Cerebellum (tissue), 4 donors: ENCODE measurements at places on chromosomes 4 and X. TPM values are rescaled to one million over a fixed set of nuclear protein-coding genes. Genes with fewer than 3 reads are reported as not detected.

DNA sequence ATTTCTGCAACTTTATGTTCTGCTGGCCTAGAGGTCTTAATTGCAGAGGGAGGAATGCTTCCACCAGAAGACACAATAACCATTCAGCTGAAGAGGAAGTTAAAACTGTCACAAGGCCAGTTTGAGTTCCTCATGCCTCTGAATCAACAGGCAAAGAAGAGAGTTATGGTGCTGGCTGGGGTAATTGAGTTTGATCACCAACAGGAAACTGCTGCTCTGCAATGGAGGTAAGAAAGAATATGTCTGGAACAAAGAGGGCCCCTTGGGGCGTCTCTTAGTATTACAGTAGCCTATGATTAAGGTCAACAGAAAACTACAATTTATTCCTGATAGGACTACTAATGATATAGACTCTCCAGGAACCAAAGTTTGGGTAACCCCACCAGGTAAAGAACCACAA lies 744.0 kb downstream of the FSTL5 start:
- DNase-seq, result no peak

DNA sequence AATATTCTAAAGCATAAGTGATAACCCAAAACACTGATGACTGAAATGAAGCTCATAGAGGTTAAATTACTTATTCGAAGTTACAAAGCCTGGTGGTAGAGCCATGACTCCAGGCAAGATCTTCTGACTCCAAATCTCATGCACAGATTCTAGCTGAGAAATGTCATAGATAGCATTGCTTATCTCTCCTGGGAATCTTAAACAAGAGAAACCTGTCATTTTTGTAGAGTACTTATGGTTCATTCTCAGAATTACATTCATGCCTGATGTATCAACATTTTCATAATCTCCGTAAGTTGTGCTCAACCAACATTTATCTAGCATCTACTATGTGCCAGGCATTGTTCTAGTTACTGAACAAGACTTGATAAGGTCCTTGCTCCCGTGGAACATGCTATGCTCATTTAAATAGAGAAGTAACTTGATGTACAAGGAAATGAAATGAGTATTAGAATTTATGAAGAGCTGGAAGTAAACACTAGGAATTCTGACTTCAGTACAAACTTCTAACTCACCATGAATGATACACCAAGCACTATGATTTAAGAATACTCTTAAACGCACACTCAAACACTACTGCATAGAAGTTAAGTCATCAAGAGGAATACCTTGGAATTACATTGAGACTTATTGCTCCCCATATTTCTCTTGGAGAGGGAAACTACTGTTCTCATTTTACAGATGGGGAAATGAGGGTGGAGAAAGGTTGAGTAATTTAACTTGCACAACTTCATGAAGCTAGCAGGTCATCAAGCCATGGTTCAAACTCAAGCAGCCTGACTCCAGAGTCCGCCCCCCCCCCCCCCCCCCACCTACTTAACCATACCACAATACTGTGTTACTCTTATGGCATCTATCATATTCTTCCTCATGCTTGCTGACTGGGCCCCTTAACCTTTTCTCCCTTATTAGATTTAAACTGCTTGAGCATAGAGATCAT lies 45.4 kb downstream of the MBNL3 start:
- DNase-seq, result no peak

GRCh38 chr4:84477738-84478137 lies 21.4 kb downstream of the NKX6-1 start:
- no peak for DNase-seq

DNA sequence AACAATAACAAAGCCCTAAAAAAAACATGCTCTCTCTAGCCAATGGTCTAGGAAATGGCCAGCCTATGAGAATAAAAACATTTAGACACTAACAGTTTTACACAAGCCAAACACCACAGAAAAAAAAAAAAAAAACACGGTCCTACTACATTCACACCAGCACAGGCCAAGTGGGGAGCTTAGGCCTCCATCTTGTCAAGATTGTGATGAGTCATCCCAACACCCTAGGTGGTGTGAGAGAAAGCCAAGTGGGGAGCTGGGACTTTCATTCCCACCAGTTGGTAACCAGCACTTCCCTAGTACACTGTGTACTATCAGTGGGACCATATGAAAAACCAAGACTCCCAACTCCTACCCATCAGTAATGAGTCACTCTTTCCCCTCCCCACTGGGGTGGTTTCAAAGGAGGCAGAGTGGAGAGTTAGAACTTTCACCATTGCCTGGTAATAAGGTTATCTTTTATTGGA lies 95.6 kb downstream of the ADAMTS3 start:
- no peak for DNase-seq

DNA sequence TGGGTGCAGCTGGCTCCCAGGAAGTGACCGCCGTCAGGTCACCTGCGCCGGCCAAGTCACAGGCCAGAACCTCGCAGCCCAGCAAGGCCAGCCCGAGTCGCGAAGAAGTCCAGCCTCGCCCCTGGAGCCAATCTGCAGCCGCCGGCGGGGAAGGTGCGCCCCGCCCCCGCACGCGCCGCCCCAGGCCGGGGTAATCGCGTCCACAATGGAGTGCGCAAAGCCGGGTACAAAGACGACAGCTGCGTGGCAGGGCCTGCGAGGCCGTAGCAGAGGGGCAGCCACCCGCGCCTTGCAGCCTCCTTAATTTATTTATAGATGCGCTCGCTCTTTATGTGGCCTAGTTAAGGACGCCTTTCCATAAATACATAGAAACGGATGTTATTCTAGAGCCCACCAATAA lies 139.4 kb upstream of the CPEB2 start:
- DNase-seq, result peak; percentile 8

- DNase-seq, result no peak
Observed at GRCh38 chr4:7427831-7428260, 6.9 kb downstream of the PSAPL1 start.

GRCh38 chr4:16783119-16783518 lies 115.3 kb downstream of the LDB2 start:
- DNase-seq, result no peak

The SRD5A3 gene
- 4.4 TPM for total RNA-seq

- DNase-seq, result no peak
Observed at GRCh38 chr4:132502096-132502552, 647.0 kb upstream of the PCDH10 start.

- peak; percentile 36 for DNase-seq
Observed at GRCh38 chr4:24470666-24471485, 113.5 kb downstream of the DHX15 start.

The GPR119 gene
- total RNA-seq, result not detected

The TSPYL2 gene
- 11.7 TPM for total RNA-seq

The AFF2 gene
- 139 TPM for total RNA-seq

The CSAG3 gene
- total RNA-seq, result not detected

- no peak for DNase-seq
Observed at GRCh38 chrX:107654566-107654871, 26.2 kb downstream of the PRPS1 start.

DNA sequence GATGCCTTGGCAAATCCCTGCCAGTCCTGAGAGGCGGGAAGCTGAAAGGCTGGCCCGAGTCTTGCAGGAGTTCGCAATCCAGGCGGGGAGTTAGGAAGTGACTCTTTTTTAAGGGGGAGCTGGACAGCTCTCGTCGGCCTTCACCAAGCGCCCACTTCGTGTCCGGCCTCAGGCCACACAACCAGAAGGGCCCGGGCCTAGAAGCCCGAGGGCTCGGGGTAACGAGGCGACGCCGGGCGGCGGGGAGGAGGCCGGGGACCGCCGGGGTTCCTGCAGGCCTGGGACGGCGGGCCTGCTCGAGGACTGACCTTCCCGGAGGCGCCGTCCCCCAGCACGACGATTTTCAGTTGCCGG lies 395 bp downstream of the RAB28 start:
- peak; percentile 23 for DNase-seq

DNA sequence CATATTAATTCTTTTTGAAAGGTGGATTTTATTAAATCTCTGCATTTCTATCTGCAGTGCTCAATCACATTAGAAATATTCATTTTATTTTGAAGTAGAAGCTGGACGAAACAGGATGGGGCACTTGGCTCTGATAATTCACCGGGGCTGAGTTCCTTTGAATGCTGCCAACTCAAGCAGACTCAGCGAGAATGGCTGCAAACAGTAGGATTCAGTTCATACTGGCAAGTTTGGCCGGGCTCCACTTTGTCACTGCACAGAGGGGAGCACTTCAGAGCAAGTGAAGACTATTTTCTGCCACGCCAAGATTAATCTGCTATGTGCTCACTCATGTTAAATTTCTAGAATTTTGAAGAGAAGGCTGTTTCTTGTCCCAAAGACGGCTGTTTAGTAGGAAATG lies 30.7 kb upstream of the KLHL8 start:
- peak; percentile 81 for DNase-seq

GRCh38 chr4:6594826-6595355 lies 19.9 kb downstream of the MAN2B2 start:
- no peak for DNase-seq

DNA sequence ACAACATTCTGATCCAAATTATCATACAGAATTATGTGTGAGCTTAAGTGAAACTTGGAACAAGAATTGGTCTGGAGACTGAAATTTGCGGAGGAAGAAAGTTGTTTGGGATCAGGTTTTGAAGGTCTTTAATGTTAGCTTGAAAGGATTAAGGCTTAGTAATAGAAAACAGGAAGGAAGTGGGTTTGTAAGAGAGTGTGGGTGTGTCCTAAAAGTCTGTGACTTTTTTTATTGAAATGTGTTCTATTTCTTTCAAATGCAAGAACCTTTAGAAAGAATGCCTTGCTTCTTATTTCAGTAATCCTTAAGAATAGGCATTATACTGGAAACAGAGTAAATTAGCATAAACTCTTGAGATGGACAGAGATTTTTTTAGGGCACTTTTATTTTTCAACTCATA lies 198.0 kb downstream of the GALNTL6 start:
- DNase-seq, result no peak
